ENCODE measurements at places on chromosomes 7 and 10. TPM values are rescaled to one million over a fixed set of nuclear protein-coding genes. Genes with fewer than 3 reads are reported as not detected.

CALML3 gene
- total RNA-seq, result 0.69 TPM

IL6 gene
- total RNA-seq, result not detected

CTNNA3 gene
- 9.7 TPM for total RNA-seq

HMX2 gene
- 0.92 TPM for total RNA-seq
